ENCODE measurements at places on chromosomes 6 and 20. TPM values are rescaled to one million over a fixed set of nuclear protein-coding genes. Genes with fewer than 3 reads are reported as not detected.

Gene DEFB132
- total RNA-seq, result not detected

Gene HLA-DPB1
- not detected for total RNA-seq

Gene SNX9
- 24.9 TPM for total RNA-seq

Gene SNAP91
- 0.07 TPM for total RNA-seq

Gene KCNQ2
- total RNA-seq, result not detected

Gene RAB32
- 280 TPM for total RNA-seq

Measured in nasal cavity respiratory epithelium epithelial cell of viscerocranial mucosa (primary cell).